Stimulated activated CD8-positive, alpha-beta memory T cell treated with anti-CD3 and anti-CD28 coated beads, Interleukin-2, amount 100 ng/mL, for 1 hour (primary cell): ENCODE measurements at places on chromosomes 5 and 9.

- DNase-seq, result no peak
These were observed 147.2 kb downstream of the ISOC1 start for GRCh38 chr5:129241755-129242154.

DNA sequence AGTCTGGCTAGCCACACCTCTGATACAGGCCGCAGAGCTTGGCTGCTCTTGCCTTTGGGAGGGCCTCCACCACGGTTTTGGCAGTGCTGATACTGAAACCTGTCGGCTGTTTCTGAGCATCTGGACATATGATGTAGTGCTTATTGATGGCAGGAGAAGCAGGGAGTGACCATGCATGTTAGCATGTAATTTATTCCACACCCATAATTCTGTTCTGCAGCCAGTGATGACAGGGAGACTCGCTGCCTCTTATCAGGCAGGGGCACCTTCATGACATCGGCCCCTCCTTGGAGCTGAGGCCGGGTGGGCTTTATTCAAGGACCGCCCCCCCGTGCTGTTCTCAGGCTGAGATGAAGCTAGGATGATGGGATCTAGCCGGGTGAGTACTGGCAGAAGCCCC lies 49.0 kb downstream of the OLFM1 start:
- DNase-seq, result no peak

DNA sequence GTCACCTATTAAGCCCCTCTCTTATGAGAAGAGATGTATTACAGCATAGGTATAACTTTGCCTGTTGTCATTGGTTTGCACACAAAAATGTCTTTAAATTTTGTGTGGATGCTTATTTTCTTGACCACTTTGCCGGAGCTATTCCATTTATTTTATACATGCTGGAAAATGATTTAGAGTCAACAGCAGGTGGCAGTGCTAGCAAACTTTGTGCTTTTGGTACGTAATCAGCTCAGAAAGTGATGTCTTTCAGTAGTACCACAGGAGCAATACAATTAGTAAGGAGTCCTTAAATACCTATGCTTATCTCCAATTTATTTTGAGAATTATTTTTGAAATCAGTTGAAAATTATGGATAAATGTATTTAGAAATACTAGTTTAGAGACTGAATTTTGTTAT lies 19.8 kb upstream of the NUDT12 start:
- no peak for DNase-seq

GRCh38 chr9:112013266-112013665 lies 116.7 kb downstream of the UGCG start:
- DNase-seq, result no peak

DNA sequence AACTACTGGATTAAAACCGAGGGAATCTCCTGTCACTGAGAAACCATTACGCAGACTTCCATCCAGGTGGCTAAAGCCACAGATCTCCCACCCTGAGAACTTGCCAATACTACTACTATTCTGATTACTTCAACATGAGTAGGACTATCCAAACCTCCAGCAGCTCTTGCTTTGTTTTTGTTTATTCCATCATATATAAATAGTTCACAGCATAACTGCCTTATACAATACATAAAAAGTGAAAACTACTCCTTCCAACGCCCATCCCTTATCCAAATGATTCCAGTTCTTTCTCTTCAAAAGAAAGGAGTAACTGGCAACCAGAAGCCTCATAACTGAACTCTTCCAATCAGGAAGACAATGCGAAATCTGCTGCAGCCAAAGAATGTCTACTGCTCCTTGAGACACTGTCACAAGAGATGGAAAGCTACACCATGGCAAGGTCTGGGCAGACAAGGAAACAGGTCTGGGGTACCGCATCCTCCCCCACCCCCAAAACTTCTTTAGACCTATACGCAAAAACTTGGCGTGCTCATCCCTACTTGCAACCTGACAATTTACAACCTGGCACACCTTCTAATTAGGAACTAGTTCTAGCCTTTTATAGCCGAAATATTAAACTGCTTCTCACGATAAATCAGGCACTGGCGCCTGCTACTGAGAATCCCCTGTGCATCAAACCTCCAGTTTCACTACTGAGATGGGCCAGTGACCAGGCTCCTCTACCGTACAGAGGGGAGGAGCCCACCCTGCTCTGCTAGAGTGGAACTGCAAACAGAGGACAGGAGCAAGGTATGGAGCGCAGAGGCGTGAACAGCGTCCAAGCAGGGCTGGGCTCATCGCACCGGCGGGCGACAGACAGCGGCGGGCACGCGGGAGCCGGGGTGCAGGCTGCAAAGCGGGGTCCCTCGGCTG lies 986 bp downstream of the PLPP1 start:
- no peak for DNase-seq

- no peak for DNase-seq
These were observed 13.1 kb upstream of the CMBL start for GRCh38 chr5:10320793-10321192.

DNA sequence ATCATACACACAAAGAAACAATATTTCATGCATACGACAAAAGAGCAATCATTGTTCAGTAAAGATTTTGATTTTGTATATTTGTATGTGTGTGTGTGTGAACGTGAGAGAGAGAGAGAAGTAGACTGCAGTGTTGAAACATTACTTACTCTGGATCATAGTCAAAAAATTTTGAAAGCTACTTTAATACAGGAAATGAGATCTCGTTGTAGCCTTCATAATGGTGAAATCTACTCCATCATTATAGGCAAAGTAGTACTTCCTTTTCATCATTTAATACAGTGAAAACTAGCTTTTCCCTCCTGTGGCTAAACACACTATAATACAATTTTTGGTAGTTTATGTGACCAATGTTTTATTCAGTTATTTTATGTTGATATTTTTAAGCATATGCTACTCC lies 1427.7 kb upstream of the C9orf72 start:
- DNase-seq, result no peak

- no peak for DNase-seq
These were observed 64.6 kb downstream of the GABRB2 start for GRCh38 chr5:161481922-161482321.

DNA sequence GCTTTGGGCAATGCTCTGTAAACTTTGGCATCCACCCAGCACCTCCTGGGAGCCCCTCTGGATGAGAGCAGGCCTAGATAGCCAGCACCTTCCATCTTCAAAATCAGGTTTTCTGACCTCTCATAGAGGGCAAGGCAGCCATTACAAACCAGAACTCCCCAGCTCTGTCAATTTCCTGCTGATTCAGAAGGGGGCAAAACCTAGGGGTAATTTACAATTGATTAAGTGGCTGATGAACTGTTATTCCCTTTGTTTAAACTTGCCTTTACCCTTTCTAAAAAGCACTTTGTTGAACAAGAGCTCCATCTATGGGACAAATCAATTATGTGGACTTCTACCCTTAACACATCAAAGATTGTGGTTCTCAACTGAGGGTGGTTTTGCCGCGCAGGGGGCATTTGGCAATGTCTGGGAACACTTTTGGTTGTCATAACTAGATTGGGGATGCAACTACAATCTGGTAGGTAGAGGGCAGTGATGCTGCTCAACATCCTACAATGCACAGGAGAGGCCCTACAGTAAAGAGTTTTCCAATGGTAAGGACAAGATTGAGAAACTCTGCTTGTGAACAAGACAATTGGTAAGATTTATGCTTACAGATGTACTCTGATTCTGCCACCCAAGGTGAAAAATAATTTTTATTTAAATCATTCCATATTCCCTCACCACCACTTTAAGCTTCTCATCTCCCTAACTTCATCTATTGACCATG lies 184.1 kb downstream of the MARCHF11 start:
- DNase-seq, result no peak

DNA sequence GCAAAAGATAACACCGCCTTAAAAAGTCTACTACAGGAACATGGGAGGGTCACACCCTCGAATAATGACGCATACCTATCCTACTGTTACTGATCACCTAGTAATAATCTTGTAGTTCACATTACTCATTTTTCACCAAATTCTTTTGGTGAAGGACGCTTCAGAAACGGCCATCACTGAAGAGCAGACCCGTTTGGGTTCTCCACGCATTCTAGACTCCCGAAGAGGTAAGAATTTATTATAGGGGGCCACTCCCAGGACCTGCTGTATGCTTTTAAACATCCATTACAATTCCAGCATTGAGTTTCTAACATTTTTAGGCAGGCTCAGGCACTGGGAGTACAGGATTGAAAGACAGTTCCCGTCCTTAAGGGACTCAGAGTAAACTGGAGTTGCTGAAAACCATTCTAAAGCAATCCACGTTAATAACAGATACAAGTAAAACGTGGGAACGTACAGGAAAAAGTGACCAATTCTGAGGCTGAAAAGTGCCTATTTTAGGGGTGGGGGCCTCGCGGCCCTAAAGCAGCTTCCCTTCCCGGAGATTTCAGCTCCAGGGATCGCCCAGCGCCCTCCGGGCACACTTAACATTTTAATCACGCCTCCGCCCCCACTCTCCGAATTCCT lies at the start of gene FER:
Gene FER, plus strand, starts transcription at position 124 of the 627 bp plus-strand sequence. CDS start 50,286 bp downstream, outside the sequence.
- DNase-seq, result no peak

DNA sequence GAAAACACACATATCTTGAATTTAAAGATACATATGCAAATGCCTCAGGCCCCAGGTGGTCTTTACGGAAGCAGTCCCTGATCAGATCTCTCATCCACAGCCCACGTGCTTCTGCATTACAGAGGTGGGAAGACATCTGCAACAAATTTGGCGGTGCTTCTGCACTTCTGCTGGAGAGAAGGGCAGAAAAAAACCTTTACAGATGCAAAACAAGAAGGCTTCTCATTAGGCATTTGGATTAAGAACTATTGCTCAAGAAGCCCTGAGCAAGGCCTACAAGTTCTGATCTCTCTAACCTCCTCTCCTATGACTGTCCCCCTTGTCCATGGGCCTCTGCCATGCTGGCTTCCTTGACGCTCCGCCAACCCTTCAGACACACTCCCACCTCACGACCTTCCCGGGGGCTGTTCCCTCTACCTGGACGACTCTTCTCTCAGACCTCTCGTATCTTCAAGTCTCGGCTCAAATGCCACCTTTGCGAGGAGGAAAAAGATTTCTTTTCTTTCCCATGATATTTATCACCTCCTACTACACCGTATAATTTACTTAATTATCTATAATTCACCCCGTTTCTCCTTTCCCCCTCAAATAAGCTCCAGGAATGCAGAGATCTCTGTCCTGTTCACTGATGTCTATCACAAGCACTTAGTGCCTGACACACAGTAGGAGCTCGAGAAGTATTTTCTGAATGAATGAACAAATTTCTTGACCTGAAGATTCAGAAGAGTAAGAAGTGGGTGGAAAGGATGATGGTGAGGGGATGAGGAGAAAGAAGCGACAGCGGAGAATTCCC lies 1.1 kb downstream of the MTMR12 start:
- DNase-seq, result no peak

GRCh38 chr9:14345354-14346230 lies 31.7 kb upstream of the NFIB start:
- no peak for DNase-seq

DNA sequence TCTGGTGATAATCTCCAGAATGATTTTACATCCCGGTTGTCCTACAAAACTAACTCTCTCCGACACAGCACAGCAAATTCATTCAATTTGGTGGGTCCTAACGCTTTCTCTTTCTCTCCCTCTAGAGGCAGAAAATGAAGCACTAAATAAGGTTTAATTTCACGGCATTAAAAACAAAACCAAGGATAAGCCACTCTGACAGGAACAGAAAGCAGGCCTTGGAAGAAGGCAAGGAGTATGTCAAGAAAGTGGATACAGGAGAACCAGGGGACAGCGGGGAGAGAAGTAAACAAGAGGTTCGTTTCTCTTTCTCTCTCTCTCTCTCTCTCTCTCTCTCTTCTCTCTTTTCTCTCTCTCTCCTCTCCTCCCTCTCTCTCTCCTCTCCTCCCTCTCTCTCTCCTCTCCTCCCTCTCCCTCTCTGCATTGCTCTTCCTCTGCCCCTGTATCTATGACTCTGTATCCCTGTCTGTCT lies 49.8 kb downstream of the EBF1 start:
- DNase-seq, result no peak

GRCh38 chr5:139579-140442 lies 47.8 kb downstream of the PLEKHG4B start:
- no peak for DNase-seq

DNA sequence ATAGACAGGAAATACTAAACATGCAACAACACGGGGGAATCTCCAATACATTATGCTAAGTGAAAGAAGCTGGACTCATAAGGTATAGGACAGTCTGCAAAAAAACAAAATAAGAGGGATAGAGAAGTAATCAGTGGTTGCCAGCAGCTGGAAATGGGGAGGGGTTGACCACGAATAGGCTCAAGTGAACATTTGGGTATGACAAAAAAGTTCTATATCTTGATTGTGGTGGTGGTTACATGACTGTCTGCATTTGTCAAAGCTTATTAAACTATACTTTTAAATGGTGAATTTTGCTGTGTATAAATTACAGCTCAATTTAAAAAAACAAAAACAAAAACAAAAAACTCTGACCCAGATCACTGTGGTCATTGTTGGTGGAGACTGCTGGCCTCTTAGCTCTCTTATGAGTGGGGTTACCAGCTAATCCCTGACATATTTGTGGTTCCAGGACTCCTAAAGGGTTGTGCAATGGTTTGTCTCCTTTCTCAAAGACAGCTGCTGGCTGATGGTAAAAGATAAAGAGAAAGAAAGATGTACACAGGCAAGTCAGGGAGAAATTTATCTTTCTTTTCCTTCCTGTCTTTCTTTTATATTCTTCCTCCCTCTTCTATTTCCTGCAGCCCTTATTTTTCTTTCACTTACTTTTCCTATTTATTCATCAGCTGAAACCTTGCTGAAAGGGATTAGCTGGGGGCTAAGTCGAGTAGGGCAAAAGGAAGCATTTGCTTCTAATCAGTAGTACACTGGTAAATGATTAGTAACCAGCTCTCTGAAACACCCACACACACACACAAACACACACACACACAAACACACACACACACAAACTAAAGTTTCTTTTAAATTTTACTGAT lies 42.6 kb upstream of the APC start:
- no peak for DNase-seq

GRCh38 chr9:115373000-115373709 lies 255.2 kb upstream of the TNC start:
- DNase-seq, result no peak

GRCh38 chr9:102506406-102506805 lies 488.7 kb upstream of the CYLC2 start:
- no peak for DNase-seq

DNA sequence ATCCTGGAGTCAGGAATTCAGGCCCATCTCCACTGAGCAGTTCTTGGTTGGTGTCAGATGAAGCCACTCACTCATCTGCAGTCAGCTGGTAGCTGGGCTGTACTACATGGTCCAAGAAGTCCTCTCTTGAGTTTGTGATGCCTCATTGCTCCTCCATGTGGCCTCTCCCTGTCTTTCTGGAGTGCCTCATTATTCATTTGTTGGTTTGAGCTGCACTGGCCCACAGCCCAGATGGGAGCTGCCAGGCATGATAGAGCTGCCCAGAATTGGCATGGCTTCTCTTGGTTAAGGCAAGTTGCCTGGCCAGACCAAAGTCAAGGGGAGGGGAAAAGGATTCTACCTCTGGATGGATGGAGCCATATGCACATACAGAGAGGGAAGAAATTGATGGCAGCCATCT lies 8.0 kb downstream of the PTCD2 start:
- no peak for DNase-seq

DNA sequence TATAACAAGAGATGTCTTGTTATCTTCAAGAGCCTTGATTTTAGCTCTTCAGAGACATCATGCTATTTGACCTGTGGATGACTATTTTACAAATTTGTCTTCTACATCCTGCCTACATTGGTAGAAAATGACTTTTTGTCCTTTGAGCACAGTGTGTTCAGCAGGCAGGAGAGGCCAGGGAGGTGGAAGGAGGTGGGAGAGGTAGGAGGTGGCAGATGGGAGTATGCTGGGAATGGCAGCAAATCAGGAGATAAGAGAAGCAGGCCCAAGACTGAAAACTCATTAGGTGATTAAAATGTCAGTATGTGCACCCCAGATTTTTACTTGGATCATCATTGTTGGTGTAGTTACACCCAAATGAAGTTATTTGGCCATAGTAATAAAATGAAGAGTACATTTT lies 44.1 kb downstream of the PTPN3 start:
- no peak for DNase-seq
